ENCODE measurements at places on chromosomes 1 and 21. TPM values are rescaled to one million over a fixed set of nuclear protein-coding genes. Genes with fewer than 3 reads are reported as not detected.

DNA sequence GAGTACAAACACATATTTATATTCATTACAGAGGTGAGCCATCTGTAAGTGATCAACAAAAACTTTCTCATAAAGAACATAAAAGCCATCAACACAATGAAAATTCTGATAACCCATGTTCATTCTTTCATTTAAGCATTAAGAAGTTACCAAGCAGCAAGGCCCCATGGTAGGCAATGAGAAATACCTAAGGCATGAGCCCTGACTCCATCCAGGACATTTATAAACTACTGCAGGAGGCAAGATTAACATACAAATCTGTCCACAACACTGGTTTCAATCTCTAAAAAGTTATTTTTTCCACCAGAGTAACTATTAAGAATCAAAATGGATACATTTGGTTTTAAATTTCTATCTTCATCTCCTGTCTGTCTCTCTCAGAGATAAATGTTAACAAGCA is 76.1 kb downstream of the SIPA1L2 start:
- H3K27me3 ChIP-seq, result peaks cover 5% of the 10 kb centered on the region
- H3K4me3 ChIP-seq, result no peak overlapping the region
- no peaks in the 10 kb centered on the region for H3K4me1 ChIP-seq
- no peak overlapping the region for H3K27ac ChIP-seq

DNA sequence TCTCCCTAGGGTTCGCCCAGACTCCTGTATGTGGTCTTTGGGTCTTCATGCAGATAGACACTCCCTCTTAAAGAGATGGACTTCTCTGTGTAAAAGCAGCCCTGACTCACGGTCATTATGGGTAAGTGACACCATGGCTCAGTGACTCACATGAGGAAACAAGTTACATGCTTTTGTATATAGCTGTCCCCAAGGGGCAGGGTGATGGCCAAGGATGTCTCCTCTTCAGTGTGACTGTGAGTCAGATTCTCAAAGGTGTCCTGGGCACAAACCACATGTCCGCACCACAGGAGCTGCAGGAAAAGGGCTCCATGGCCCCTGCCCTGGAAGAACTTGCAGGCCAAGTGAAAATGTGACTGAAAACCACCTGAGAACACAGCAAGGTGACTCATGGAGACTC is 380.4 kb downstream of the NPHP4 start:
- no peak overlapping the region for H3K27ac ChIP-seq
- no peaks in the 10 kb centered on the region for H3K36me3 ChIP-seq
- no peak for DNase-seq
- H3K4me1 ChIP-seq, result no peaks in the 10 kb centered on the region

- no peak overlapping the region for H3K4me3 ChIP-seq
- no peaks in the 10 kb centered on the region for H3K36me3 ChIP-seq
- DNase-seq, result no peak
These were observed 9.5 kb downstream of the IL6R start for GRCh38 chr1:154414606-154415005.

DNA sequence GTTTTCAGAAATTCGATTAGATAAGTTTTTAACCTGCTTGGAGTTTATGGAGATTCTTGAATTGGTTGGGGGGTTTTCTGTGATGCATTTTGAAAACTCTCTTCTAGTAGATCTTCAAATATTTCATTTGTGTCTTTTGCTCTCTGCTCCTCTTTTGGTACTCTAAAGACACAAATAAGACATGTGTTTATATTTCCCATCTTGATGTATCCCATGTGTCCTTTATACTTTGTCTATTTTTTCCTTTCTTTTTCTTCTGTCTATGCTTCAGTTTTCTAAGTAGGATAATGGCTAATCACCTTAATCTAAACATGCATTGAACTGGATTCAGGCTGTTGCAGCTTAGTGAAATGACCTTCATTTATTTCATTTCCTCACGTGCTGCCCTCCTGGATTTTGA is 63.8 kb upstream of the C1orf87 start:
- no peaks in the 10 kb centered on the region for H3K27me3 ChIP-seq
- H3K4me3 ChIP-seq, result no peak overlapping the region
- H3K36me3 ChIP-seq, result no peaks in the 10 kb centered on the region
- DNase-seq, result no peak

DNA sequence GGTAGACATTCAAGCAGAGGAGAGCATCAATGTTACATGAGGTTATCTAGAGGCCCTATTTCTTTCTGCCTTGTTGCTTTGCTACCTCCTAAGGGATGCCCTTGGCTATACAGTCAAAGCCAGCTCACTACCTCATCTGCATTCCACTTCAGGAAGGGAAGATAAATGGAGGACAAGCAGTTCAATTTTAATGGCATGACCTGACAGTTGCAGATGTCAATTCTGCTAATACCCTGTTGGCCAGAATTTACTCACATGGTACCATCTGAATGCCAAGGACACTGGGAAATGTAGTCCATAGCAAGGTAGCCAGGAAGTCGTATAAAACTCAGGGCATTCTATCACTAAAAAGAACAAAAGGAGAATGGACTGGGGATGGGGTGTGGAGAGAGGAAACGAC is 31.5 kb downstream of the PALMD start:
- no peak for DNase-seq
- no peaks in the 10 kb centered on the region for H3K4me1 ChIP-seq
- H3K36me3 ChIP-seq, result no peaks in the 10 kb centered on the region
- no peak overlapping the region for H3K4me3 ChIP-seq
- H3K27me3 ChIP-seq, result no peaks in the 10 kb centered on the region
- H3K27ac ChIP-seq, result no peak overlapping the region

DNA sequence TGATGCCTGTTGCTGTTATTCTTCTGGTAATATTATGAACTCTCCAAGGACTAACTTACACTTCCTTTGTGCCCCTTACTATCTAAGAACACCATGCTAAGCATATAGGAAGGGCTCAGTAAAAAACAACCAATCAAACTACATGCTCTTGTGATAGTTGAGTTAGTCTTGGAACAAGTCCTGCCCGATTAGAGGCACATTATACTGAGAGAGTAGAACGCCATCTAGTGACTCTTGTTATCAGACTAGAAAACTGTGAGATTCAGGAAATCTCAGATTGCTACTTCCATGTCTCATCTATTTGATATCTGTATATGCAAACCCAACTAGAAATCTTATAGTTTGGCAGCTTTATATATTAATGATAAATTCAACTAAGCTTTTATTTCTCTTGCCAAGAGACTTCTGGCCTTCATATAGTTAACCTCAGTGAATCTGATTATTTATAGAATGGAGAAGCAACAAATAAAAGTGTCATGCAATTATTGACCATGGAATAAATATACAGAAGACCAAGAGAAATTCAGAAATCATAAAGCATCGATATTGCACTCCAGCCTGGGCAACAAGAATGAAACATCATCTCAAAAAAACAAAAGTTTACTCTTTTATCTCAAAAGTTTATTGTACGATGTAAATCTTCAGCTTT is 7.8 kb upstream of the SRRM1 start:
- H3K27me3 ChIP-seq, result peaks cover 3% of the 10 kb centered on the region
- no peaks in the 10 kb centered on the region for H3K4me1 ChIP-seq
- DNase-seq, result peak; percentile 68
- no peak overlapping the region for H3K27ac ChIP-seq
- no peaks in the 10 kb centered on the region for H3K36me3 ChIP-seq
- H3K4me3 ChIP-seq, result no peak overlapping the region

DNA sequence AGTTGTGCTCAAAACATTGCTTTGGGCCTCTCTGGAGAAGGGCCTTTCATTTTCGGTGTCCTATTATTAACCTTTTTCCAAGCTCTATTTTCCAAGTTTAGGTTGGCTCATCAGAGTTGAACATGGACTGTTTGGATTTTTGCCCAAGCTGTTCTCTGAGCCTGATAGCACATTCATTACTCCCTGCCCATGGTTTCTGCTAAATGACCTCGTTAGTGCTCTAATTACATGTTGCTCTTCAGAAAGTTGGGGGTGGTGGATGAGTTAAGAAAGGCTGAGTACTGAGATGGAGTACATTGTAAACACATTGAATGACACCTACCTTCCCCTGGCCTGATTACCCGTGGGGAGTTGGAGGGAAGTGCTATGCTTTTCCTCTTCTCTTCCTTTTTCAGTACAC is 38.9 kb downstream of the LMO4 start:
- no peak for DNase-seq
- H3K4me1 ChIP-seq, result no peaks in the 10 kb centered on the region
- no peak overlapping the region for H3K27ac ChIP-seq

- DNase-seq, result no peak
- H3K4me1 ChIP-seq, result no peaks in the 10 kb centered on the region
- H3K4me3 ChIP-seq, result no peak overlapping the region
- no peaks in the 10 kb centered on the region for H3K36me3 ChIP-seq
- H3K27ac ChIP-seq, result no peak overlapping the region
These were observed 146.0 kb upstream of the IVNS1ABP start for GRCh38 chr1:185463011-185463410.

DNA sequence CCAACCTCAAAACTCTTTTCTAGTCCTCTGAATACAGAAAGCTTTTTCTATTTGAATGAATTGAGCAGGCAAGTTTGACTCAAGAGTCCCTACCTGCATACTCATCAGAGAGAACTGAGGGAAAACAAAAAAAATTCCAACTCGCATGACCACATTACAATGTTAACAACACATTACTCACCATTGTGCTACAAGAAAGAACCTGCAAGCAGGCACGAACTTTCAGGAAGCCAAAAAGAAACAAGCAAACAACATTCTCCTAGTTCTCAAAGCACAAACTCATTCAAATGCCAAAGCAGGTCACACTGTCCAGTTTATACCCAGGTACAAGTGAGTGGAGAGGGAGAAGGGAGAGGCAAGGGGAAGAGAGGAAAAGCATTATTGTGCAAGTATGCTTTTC is 14.6 kb downstream of the OTUD7B start:
- H3K4me1 ChIP-seq, result peaks cover 20% of the 10 kb centered on the region
- H3K27ac ChIP-seq, result no peak overlapping the region
- no peaks in the 10 kb centered on the region for H3K36me3 ChIP-seq
- DNase-seq, result no peak
- H3K27me3 ChIP-seq, result peaks cover 7% of the 10 kb centered on the region

GRCh38 chr1:235326719-235327558 is 1.0 kb downstream of the ARID4B start:
- peaks cover 4% of the 10 kb centered on the region for H3K36me3 ChIP-seq
- peak overlapping the region; percentile 89 for H3K27ac ChIP-seq
- no peaks in the 10 kb centered on the region for H3K27me3 ChIP-seq
- peaks cover 59% of the 10 kb centered on the region for H3K4me1 ChIP-seq
- peak overlapping the region; percentile 73 for H3K4me3 ChIP-seq
- peak; percentile 85 for DNase-seq

DNA sequence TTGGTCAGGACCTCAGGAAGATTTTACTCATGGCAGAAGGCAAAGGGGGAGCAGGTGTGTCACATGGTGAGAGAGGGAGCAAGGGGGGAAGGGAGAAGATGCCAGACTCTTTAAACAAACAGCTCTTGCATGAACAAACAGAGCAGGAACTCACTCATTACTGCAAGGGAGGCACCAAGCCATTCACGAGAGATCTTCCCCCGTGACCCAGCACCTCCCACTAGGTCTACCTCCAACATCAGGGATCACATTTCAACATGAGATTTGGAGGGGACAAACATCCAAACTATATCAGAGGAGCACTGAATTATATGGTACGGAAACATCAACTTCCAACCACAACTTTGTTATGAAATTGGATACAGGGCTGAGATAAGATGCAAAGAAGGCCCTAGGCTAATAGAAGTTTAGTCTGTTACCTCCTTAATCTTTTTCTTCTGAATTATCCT is 164.9 kb downstream of the ST6GALNAC3 start:
- DNase-seq, result no peak
- H3K4me3 ChIP-seq, result no peak overlapping the region
- H3K4me1 ChIP-seq, result peaks cover 20% of the 10 kb centered on the region
- no peak overlapping the region for H3K27ac ChIP-seq

DNA sequence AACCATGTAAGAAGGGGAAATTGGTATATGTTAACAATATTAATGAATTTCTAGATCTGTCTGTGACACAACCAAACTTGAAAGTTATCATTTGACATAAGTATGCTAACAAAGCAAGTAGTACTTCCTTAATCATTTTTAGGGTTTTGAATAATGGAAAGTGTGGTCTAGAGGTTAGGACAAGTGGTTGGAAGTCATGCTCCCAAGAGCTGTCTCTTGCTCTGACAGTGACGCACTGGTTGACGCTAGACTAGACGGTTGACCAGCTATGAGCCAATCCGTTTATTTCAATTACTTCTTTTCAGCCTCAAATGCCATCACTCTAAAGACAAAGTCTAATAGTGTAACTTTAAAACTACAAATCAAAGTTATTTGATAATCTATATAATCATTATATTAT is 20.7 kb upstream of the RGS1 start:
- no peak for DNase-seq
- no peak overlapping the region for H3K27ac ChIP-seq
- no peaks in the 10 kb centered on the region for H3K36me3 ChIP-seq
- peaks cover 4% of the 10 kb centered on the region for H3K27me3 ChIP-seq
- no peak overlapping the region for H3K4me3 ChIP-seq

DNA sequence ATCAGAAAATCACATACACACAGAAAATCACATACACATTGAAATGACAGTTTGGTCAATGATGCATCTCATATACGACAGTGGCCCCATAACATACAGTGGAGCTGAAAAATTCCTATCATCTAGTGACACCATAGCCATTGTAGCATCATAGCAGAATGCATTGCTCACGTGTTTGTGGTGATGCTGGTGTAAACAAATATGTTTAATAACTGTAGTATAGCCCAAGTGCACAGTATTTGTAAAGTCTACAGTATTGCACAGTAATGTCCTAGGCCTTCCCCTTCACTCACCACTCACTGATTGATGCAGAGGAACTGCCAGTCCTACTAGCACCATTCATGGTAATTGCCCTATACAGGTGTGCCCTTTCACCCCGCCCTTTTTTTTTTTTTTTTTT is 30.1 kb upstream of the RUNX1 start:
- no peak for DNase-seq
- H3K4me1 ChIP-seq, result no peaks in the 10 kb centered on the region
- H3K27ac ChIP-seq, result no peak overlapping the region
- no peaks in the 10 kb centered on the region for H3K27me3 ChIP-seq
- no peaks in the 10 kb centered on the region for H3K36me3 ChIP-seq

GRCh38 chr1:198901266-198901665 is 262.4 kb downstream of the PTPRC start:
- peaks cover 4% of the 10 kb centered on the region for H3K36me3 ChIP-seq
- H3K4me1 ChIP-seq, result no peaks in the 10 kb centered on the region
- DNase-seq, result no peak

- H3K4me1 ChIP-seq, result peaks cover 11% of the 10 kb centered on the region
These were observed 112.9 kb upstream of the BEND5 start for GRCh38 chr1:48889615-48890014.

The GOLT1A gene
- total RNA-seq, result not detected

The NKAIN1 gene
- not detected for total RNA-seq

The CCDC185 gene
- total RNA-seq, result not detected

The TPM3 gene
- total RNA-seq, result 300 TPM

The SLC44A5 gene
- 2.8 TPM for total RNA-seq

The CYP4A22 gene
- total RNA-seq, result not detected

The IGSF21 gene
- not detected for total RNA-seq

The SLC1A7 gene
- not detected for total RNA-seq

The CD244 gene
- total RNA-seq, result not detected

The KCNN3 gene
- total RNA-seq, result 0.17 TPM

The VANGL1 gene
- total RNA-seq, result 0.30 TPM

The ARHGEF16 gene
- total RNA-seq, result not detected

Data from B cell (primary cell).